ENCODE measurements at places on chromosomes 1 and 21.

GRCh38 chr1:111541721-111542120 is 38.3 kb upstream of the ADORA3 start:
- DNase-seq, result no peak

GRCh38 chr1:56508523-56508983 is 70.8 kb downstream of the PLPP3 start:
- no peak for DNase-seq

- no peak for DNase-seq
Measured at GRCh38 chr1:1358433-1359271, at the start of gene MXRA8. MXRA8 (minus strand) TSS chr1:1358555; CDS start chr1:1358504, 51 bp downstream.

GRCh38 chr1:99851850-99852454 is 1.8 kb downstream of the AGL start:
- no peak for DNase-seq

GRCh38 chr1:44401256-44402228 is 3.5 kb upstream of the RNF220 start:
- DNase-seq, result no peak

DNA sequence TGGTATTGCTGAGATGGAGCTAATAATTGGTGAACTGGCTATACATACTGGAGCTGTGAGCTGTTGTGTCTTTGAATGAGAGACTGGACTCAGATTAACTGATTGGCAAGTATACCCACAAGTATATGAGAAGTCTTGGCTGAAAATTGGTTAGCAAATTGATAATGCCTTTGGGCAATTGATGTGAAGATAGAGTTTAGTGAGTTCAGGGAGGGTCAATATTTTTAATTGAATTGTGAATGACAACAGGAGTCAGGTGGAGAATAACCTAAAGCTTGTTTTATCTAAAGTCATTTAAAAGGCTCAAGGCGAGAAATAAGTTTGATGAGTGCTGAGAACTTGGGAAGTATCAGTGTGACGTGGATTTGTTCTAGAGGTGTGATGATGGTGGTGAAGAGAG is 27.5 kb downstream of the NCAM2 start:
- no peak for DNase-seq

GRCh38 chr21:33931799-33932390 is 16.3 kb upstream of the ATP5PO start:
- no peak for DNase-seq

DNA sequence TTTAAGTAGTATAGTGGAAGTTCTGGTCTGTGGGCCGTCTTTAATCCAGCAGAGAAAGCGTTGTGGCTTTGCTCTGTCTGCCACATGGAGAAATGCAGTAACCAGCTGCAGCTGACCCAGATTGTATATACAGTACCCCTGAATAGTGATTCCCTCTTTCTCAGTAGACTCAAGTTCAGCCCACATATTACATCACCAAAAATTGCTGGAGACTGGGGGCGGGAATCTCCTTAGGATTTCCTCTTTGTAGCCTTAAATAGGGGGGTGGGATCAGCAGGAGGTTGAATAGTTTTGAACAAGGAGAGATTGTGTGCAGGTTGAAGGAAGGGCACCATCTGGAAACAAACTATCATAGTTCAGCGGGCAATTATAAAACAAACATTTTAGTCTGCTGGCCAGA is at the start of gene ANGPTL1:
ANGPTL1 (minus strand) TSS at position 134 of the 400 bp plus-strand sequence. CDS start 5,301 bp downstream, outside the sequence.
- no peak for DNase-seq
